ENCODE measurements at places on chromosomes 11 and 22.

DNA sequence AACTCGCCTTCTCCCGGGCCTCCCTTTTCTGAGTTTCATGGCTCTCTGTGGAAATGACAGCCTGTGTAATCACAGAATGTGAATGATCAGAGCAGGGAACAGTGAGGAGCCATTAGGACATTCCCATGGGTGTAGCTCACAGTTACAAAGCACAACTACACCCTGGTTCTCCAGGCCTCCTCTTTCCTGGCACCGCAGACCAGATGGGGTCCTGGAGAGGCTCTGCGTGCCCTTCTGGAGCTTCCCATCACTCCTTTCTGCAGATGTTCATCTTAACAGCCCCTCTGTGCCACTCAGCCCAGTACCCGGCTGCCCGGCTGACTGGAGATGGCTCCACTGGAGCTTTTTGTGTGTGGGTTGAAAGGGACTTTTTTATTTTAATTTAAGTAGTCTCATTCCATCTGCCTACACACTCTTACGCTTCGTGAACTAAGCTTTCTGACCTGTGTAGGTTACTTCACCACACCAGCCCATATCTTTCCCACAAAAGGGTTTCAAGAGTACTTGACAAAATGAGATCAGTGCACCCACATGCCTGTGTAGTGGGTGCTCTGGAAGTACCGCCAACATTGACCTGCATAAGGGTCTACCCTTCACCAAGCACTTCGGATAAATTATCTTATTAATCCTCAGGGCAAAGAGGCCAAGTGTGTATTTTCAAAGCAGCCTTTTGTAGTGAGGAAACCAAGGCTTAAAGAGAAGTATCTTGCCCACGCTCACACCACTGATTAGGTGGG is 29.8 kb downstream of the SREBF2 start:
- no peak for DNase-seq

DNA sequence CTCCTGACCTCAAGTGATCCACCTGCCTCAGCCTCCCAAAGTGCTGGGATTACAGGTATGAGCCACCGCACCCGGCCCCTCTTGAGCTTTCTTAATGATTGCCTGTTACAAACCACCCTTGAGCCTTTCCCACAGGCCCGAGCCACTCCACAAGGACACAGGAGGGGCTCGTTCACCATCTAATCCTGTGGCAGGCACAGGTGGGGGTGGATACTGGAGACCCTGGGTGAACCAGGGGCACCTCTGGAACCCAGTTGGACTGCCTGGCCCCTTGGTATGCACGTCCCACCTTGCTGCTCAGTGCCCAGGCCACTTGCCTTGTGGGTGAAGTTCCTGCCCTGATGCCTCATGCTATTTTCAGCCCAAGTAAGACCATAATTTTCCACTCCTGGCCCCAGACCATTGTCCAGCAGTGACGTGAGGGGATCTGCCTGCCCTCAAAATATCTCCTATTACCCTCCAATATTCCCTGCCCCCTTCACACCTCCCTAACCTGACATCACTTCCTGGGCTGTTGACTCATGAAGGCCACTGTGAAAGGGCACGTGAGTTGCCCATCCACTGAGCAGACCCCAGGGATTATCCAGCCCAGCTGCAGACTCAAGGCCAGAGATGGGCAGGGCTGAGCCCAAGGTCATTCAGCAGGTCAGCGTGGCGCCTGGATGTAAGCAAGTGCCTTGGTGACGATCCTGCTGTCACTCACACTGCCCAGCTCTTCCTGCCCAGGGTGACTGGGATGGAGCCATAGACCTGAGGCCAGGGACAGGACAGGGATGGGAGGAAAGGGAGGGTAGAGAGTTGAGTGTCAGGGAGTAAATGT is 19.6 kb downstream of the P2RY2 start:
- no peak for DNase-seq

DNA sequence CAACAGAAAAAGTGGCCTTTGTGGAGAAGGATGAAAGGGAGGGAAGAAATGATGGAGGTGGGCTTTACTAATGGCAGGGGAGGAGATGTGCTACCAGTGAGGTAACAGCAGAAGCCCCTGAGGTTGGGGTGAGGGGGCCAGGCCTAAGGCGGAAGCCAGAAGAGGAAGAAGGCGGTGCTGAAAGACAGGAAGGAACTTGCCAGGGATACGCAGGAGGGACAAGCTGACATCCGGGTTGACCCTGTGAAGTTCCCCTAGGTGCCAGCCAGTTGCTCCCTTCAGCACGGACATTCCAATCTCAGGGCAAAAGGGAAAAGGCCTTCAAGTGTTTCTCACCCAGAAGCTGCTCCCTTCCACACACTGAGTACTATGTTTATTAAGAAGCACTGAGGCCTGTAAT is 2.3 kb upstream of the TIRAP start:
- no peak for DNase-seq

DNA sequence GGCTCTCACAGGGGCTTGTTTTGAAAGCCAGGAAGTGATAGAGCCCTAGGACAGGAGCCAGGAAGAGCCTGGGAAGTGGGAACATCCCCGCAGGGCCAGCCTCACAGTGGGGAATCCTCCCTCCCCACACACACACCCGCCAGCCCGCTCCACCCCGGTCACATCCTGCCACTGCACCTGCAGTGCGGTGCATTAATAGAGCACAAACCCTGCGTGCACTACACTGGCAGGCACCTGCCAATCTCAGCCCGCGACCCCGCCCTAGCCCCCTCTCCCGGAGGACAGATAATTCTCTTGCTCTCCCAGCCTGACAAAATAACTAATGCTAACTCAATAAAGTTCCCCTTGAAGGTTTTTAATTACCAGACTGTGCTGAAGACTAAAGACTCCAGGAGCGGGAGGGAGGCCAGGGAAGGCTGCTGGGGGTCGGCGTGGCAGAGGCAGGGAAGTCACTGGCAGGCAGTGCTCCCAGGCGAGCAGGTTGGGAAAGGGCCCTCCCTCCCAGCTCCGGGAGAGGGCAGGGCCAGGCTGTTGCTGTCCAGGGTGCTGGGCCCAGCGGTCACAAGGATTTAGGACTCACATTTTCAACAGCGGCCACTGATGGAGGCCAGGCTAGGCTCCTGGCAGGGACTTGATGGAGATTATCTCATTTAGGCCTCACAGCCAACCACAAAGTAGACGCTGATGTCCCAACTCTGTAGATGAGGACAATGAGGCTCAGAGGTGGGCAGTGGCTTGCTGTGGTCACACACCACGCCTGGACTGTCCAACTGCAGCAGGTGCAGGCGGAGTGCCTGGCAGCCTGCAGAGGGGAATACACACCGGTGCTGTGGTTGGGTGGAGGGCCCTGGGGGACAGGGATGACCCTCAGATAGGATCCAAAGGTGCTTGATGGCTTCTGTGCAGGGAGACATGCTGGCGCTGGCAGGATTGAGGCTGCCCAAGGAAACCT is 23.9 kb upstream of the TCF20 start:
- no peak for DNase-seq

DNA sequence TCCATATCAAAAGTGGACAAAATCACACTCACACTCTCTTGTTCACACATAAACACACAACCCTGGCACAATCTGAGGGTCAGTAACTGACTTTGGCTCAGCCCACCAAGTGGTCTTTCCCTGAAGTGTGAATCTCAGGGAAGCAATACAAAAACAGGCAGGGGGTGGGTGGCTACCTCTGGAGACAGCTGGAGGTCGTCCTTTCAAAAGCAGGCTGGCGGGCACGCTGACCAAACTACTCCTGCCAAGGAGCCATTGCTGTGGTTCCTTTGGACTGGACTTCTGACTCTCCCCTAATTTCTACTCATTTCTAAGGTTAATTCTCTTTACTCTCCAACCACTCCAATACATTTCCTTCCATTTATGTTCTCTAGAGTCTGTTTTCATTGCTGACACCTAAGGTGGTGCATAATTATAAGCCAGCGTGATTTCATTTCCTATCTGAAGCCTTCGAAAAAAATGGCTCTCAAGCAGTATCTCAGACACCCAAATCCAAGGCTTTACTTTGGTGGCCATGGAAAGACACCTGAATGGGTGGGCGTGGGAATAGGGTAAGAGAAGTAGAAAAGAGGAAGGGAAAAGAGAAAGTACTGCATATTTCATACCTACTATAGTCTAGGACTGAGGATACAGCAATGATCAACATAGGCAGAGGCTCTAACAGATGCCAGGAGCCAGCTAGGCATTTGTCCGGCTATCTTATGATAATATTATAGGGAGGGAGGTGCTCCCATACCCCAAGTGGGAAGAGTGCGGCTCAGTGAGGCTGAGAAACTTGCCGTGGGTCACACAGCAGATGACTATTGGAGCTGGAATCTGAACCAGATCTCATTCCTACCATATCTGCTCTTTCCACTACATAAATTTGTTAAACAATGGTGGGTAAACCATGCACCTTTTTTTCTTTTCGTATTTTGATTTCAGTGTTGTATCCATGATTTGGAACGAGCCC is 22.0 kb downstream of the FZD4 start:
- no peak for DNase-seq

GRCh38 chr11:114321621-114322257 is 25.5 kb downstream of the NNMT start:
- no peak for DNase-seq

- no peak for DNase-seq
These were observed 62.7 kb upstream of the FIBIN start for GRCh38 chr11:26931248-26931631.

GRCh38 chr11:45662665-45663485 is 2.5 kb downstream of the CHST1 start:
- DNase-seq: no peak

DNA sequence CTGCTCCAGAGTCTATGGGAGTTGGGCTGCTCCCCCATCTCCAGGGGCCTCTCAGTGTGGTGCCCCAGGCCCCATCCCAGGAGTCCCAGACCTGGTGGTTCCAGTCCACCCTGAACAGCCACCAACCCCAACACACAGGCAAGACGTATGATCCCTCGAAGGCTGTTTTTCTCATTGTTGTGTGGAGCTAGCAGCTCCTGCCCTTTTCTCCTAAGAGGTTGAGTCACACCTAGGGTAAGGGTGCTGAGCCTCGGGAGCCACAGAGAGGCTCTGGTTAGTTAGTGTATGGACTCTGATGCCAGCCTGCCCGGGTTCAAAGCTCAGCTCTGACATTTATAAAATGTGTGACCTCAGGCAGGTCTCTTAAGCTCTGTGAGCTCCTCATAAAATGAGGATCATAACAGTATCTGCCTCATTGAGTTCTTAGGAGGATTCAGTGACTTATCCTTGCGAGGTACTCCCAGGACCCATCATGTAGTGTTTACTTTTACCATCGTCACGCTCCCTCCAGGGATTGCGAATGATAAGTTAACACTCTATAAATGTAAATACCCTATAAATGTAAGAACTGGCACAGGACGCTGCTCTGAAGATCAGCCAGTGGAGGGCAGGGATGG is 47.2 kb downstream of the FBLN1 start:
- no peak for DNase-seq

- DNase-seq: no peak
These were observed 132.7 kb upstream of the CADM1 start for GRCh38 chr11:115636753-115637527.

GRCh38 chr11:130437848-130438247 is 9.4 kb upstream of the ADAMTS8 start:
- no peak for DNase-seq

DNA sequence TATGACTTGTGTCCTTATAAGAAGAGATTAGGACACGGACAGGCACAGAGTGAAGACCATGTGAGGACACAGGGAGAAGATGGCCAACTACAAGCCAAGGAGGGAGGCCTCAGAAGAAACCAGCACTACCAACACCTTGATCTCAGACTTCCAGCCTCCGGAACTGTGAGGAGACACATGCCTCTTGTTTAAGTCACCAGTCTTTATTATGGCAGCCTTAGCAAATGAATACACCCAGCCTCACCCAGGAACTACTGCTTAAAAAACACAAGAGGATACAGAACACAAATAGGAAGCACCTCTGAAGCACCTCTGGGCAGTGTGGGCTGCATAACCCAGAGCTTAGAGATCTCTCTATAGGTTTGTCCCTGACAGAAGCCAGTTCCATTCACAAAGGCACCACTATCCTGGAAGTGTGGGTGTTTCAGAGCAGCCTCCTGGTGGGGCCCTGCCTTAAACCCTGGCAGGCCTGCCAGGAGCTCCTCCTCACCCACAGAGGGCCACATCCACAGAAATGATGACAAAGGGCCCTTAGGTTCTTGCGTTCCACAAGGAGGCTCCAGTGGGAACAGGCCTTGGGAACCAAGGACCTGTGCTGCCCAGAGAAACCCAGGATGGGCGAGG is 58.8 kb downstream of the CHRDL2 start:
- no peak for DNase-seq

- no peak for DNase-seq
These were observed 85.8 kb downstream of the FANCF start for GRCh38 chr11:22539821-22540256.

GRCh38 chr11:126072801-126073594 is 10.3 kb upstream of the CDON start:
- no peak for DNase-seq

DNA sequence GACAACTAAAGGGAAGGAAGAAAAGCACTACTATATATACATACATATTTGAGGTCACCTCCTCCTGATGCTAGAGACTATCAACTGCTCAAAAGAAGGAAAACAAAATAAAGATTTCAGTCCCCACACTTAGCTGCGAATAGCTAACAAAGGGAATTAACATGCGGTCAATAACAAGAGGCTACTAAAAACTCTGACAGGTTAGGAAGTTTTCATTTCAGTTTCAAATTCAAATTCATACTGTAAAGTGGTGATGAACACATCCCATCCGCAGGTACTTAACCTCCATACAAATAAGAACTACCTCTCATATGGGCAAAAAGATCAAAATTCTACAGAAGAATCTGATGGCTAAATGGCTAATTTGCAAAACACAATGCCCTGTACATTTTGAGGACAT is 2.6 kb downstream of the NAP1L4 start:
- no peak for DNase-seq

- DNase-seq: no peak
These were observed 90.6 kb downstream of the CELSR1 start for GRCh38 chr22:46446799-46447198.

DNA sequence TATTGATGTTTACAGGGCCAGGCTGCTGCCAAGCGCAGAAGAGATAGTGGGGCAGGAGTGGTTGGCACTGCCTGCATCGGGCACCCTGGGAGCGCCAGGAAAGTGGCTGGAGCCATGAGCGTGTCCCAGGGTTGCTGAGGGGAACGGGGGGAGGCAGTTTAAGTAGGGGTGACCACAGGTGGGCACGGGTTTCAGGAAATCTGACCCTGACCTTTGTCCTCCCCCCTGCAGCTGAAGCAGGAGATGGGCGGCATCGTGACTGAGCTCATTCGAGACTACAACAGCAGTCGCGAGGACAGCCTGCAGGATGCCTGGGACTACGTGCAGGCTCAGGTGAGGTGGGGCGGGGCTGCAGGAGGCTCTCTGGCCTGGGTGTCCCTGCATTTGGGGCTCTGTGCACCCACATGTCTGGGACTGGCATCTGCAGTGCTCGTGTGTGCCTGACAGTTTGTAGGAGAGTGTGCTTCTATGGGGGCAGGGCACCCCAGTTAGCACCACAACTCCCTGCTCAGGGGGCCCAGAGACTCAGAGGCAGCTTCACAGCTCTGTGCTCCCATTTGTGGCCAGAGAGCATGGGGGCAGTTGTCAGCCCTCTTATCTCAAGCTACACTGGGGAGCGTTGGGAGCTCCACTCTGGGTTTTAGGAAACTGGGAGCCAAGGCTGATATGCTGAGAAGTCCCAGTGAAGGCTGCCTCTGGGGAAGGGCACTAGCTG is 49.7 kb downstream of the CD82 start:
- DNase-seq: no peak

Measured in activated CD4-positive, alpha-beta T cell treated with anti-CD3 and anti-CD28 coated beads for 1 hour (primary cell).